ENCODE measurements at places on chromosomes 1 and 21.

DNA sequence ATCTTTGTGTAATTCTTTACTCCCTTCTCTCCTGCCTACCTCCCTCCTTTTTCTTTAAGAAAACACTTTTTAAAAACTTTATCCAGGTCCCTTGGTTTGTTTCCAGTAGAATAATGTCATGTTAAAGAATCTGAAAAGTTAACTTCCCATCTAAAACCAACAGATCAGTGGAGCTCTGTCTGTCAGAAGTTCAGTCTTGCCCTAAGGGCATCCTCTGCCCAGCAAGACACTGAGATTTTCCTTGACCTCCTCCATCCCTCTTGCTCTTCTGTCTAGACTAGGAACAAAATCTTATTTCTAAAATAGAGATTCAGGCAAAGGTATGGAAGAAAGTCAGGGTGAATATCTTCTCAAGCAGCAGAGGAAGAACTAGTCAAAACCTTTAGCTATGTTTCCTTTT is 5.7 kb upstream of the GNL2 start:
- no peak for DNase-seq

GRCh38 chr1:205532996-205533735 is 28.7 kb downstream of the CDK18 start:
- DNase-seq: no peak

DNA sequence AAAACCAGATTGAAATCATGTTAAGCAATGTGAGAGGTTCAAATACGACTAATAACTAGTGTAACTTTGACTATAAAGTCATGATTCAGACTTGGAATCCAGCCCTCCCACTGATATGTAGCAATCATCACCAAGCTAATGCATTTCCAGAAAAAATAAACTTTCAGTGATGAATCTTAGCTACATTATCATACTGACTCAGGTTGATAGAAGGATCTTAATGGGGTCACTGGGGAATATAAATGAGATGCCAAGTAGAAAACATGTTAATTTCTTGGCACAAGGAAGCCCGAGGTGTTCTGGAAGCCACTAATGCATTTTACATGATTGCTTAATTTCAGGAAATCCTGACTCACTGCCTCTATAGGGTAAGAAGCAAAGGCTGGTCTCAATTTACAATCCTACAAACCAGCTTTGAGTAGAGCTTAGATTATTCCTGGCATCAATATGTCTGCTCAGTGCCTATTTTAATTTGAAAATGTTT is 67.7 kb downstream of the SELENOF start:
- peak; percentile 3 for DNase-seq

- DNase-seq: no peak
These were observed 29.6 kb upstream of the RGS1 start for GRCh38 chr1:192545896-192546521.

DNA sequence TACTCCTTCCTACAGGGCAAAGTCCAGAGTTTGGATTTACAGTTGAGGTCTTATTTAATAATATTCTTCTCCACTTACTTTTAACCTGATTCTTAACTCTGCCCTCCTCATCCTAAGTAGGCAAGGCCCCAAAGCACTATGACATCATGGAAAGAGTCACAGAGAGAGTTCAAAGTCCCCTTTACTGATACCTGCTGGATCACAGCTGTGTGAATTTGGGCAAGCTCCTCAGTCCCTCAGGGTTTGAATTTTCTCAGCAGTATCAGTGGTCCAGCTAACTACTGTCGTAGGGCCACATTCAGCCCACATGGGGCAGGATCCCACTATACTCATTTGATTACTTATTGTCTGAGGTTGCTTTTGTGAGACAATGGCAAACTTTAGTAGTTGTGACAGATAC is 16.0 kb downstream of the TYW3 start:
- DNase-seq: no peak

- DNase-seq: no peak
These were observed 9.4 kb downstream of the COL6A1 start for GRCh38 chr21:45990741-45991605.

DNA sequence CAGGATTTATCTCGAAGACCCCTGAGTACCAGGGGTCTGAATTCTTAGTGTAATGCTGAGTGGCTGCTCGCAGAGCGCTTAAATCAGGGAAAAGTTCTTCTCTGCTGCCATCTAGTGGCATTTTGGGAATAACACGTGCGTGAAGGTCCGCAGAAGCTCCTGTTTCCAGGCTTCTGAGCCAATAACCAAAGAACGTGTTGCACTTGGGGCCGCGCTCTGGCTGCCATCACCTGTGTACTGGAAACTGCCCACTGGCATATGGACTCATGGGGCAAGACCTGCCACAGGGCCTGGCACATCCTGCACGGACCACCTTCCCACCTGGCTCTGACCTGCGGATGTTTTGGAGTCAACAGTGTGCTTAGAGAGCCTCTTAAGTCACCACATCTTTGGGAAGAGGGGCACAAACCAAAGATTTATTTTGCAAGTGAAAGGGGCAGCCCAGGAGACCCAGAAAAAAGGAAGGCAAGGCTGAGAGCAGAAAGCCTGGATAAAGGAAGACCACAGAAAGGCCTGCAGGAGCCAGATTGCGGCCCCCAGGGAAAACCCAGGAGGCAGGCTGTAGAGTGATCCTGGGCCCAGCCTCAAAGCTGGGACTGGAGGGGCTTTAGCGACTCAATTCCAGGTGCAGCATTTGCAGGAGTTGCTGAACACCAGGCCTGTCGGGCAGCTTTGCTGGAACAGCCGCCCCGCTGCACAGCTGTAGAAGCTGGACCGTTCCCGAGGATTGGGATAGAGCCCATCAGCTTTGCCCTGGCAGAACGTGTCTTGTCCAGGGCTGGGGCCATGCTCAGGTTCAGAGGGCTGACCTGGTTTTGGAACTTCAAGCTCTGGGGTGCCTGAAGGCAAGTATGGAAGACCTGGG is 13.0 kb downstream of the CHIT1 start:
- peak; percentile 93 for DNase-seq

DNA sequence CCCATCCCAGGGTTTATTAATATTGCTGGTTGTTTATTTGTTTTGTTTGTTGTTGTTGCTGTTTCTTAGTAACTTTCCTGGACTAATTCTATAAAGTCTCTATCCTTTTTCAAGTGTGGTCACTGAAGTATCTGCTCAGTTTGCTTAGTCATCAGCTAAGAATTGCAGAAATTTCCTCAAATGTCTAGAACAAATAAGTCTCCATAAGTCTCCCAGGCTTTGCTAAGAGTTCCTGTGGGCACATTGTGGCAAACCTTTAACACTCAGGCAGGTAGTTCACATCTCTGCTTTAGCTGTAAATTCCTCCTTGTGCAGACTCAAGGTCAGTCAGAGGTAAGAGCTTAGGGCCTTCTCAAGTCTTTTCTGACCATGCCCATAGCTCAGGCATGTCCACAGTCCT is 38.9 kb upstream of the C1orf185 start:
- DNase-seq: no peak

GRCh38 chr1:19312782-19313635 is 883 bp downstream of the SLC66A1 start:
- peak; percentile 30 for DNase-seq

- no peak for DNase-seq
These were observed 53.8 kb downstream of the MACO1 start for GRCh38 chr1:25484533-25484932.

DNA sequence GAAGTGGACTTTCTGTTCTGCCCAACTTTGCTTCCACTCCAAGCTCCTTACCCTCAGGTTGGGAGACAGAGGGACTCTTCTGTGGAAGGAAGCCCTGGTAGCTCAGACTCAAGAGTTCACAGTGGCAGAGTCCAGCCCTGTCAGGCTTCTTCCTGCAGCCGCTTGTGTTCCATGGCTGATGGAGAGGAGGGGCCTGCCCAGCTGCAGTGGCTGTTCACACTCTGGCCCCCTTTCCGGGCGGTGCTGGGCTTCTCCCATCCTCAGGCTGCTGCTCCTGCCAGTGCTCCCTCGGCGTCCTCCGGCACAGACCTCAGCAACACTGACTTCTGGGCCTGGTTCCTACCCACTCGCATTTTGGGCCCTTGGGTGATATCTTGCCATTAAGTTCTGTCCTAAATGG is 4.0 kb downstream of the KRTAP10-1 start:
- DNase-seq: no peak

DNA sequence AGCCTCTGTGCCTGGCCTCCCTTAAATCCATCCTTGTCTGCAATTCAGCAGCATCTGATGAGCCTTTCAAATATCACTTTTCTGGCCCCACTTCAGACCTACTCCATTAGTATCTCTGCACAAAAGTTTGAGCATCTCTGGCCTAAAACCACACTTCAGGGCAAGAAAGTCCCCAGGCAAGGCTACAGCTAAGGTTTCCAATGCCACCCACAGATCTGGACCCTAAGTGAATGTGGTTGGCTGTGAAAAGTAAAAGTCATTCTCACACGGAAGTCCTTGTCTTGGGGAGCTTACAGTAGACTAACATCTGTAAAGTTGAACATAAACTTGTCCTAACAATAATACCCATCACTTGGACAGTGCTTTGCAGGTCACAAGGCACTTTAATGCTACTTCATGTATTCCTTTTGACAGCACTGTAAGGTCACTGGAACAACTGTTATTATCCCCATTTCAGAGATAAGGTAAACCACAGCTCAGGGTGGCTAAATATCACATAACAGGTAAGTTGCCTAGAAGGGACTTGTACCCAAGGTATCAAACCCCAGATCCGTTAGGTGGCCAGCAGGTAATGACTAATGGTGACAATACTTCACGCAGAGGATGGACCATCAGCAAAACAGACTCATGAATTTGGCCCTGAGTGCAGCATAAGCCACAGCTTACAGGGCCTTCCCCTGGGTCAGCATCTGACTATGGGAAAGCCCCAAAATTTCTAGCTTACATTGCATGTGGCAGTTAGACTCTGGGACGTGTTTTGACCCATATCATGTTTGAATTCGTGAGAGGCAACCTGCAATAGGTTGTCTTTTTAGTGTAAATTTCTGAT is 356.0 kb downstream of the HHAT start:
- DNase-seq: no peak

- no peak for DNase-seq
These were observed 2.1 kb downstream of the TRIM67 start for GRCh38 chr1:231163830-231164427.

DNA sequence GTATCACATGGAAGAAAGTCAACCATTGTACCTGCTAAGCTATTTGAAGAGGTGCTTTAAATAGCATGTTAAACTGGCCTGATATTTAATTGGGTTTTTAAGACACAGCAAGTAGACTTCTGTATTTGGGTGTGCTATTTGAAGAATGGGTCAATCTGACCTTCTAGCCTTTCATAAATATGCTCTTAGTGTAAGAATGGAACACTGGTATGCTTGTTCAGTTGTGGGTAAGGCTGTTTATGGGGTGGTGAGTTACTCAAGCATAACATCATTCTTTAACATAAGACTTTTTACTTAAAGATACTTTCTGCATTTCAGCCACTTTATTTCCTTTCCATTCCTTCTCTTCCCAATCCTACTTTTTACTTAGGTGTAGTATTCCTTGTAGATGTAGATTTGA is 21.4 kb downstream of the AHCYL1 start:
- DNase-seq: no peak

GRCh38 chr1:24644100-24644384 is 940 bp downstream of the SRRM1 start:
- DNase-seq: no peak

DNA sequence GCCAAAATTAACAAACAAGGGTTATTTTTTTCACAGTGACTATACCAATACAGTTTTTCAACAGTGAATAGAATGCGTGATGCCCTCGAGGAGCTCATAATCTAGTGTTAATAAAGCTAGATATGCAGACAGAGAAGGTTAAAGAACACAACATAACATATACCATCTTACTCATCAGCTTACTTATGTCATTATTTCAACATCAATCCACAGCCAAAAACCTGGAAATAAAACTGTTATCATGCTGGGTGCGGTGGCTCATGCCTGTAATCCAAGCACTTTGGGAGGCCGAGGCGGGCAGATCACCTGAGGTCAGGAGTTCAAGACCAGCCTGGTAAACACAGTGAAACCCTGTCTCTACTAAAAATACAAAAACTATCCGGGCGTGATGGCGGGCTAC is 6.1 kb downstream of the STX6 start:
- DNase-seq: no peak

GRCh38 chr21:15273244-15273643 is 208.4 kb upstream of the NRIP1 start:
- DNase-seq: no peak

DNA sequence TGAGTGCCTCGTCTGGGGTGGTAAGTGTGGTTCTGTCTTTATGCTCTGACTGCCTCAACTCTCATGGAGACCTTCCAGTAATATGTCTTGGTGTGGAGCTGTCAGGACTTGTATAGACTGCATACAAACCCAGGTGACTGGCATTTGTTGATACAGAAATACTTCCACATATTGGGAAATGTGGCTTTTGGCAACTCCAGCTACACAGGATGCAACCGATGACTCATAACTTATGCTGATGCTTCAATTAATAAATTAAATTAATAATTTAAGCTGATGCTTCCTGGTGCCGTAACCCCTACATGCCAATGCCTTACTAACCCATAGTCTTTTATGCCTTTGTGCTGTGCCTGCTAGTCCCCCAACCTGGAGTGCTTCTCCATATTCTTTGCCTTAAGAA is 72.3 kb upstream of the ARTN start:
- DNase-seq: no peak

DNA sequence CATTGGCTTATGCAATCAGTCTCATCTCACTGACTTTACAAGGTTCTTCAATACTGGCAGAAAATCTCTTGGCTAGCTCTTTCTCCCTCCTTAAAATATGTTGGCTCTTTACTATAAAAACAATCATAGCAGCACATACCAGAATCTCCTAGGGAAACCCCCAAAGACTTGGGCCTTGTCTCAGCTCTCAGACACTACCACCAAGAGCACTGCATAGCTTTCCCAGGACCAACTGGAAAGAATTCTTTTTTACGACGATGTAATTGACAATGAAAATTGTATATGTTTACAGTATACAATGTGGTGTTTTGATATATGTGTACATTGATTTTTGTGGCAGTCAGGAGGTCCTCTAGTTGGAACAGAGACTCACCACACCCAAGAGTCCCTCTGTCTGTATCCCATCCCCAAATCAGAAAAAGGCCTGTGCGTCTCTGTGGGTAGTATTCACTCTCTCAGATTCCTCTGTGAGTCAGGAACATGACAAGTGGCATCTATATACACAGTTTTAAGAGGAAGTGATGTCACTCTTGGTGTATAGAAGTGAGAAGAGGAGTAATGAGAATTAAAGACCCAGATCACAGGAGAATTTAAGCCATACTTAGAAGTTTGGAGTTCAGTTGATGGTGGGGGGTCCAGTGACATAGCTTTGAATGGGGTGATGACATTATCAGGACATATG is 21.1 kb downstream of the SMAP2 start:
- DNase-seq: no peak

DNA sequence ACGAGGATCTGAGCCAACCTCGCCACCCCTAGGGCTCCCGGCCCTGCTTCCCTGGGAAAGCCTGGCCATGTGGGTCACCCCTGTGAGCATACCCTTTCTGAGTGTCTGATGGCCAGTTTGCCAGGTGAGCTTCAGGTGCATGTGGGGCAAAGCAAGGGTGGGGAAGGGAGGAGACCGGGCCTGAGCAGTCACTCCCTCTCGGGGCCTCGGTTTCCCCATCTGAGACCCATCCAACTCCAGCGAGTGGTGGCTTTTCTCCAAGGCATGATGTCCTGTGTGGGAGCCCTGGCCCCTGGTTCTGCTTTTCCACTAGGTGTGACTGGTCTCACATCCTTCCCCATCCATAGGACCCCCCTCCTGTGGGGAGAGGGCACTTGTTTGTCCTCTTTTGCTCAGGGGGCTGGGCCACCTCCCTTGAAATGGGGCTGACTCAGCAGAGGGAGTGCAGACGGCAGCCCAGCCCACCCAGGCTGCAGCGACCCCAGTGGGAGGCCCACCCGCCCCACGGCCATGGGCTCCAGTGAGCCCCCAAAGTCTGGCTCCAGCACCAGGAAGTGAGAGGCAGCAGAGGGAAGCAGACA is 1.7 kb upstream of the WNT9A start:
- no peak for DNase-seq

- no peak for DNase-seq
These were observed 14.2 kb upstream of the CYP4B1 start for GRCh38 chr1:46784666-46785065.

All from brain (organoid and tissue), 16 donors.